ENCODE measurements at places on chromosomes 3 and 15.

DNA sequence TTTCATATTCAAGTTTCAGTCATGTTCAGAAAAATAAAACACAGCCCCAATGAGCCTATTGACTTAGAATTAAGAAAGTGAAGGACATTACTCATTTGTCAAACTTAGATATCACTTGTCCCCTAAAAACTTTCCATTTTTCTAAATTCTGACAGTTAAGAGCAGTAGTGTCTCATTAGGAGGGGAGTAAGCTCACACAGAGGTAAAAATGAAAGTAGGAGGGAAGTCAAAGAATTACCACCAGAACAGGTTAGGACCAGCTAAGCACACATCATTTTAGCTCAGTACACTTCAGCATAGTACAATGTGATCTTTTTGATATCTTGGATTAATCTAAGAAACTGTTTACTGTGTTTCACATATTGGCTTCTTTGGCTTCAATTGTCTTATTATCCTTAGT, 64.3 kb downstream of the OSTN start:
- no peak for DNase-seq

GRCh38 chr3:140128631-140129030, 193.6 kb downstream of the CLSTN2 start:
- peak; percentile 47 for DNase-seq

- no peak for DNase-seq
Observed at GRCh38 chr3:72317491-72317890, 530.8 kb downstream of the SHQ1 start.

DNA sequence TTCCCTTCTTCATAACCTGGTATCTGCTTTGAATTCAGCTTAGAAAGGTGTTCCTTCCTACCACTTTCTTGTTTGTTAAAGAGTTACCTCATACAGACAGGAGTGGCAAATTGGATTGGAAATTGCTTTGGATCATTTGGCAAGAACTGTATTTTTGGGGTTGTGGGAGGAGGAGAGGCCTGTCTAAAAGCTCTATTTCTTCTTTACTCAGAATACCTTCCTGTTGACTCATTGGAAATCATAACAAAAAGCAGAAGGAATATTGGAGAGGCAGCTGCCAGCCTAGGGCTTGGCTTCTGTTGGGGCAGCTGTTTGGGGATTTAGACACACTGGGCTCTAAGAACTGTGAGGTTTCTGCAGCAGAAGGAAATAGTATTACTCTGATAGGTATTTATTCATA, 14.2 kb downstream of the IQGAP1 start:
- DNase-seq: no peak

DNA sequence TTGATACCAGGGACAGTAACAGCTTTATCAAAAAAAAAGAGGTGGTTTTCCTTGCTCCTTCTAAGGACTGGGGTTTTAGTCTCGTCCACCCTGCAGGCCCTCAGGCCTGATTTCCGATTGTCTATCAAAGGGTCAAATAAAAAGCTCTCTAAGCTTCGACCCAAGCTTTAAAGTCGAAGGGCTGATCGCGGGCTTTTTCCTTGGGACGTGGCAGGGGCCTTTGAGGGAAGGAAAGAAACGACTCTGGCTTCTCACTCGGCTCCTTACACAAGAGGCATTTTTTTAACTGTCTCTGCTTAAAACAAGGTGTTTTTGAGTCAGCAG, 354 bp upstream of the KLHL24 start:
- no peak for DNase-seq

- no peak for DNase-seq
Observed at GRCh38 chr15:84822653-84823281, 5.6 kb downstream of the ALPK3 start.

DNA sequence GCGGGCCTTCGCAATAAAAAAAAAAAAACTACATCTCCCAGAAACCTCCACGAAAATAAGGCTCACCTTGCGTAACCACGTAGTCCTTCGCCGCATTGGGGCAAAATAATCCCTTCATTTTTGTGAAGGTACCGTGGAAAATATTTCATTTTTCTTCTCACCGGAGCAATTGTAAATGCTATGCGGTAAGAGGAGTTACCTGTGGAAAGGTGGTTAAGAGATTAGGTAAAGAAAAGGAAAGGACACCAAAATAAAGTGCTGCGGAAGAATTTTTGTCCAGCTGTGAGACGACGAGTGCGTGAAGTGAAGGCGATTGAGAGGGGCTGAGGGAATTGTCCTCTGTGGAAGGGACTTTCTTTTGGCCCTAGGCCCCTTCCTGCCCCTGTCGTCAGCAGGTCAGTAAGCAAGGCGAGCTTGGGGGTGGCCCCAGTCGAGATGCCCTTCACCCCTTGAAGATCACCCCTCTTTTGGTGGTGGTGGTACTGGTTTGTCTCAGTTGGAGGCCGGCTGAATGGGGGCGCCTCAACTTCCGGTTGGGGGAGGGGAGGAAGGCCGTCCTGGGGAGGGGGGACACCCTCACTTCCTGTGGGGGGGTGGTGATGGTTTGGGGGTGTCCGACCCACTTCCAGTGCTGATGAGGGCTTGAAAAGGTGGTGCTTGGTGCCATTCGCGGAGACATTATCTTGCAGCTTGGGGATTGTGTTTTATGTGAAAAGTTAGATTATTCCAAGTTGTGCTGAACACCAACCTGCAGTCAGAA, at the start of gene HMG20A:
HMG20A (plus strand) TSS at position 279 of the 760 bp plus-strand sequence. CDS start 37,520 bp downstream, outside the sequence.
- DNase-seq: peak; percentile 69

DNA sequence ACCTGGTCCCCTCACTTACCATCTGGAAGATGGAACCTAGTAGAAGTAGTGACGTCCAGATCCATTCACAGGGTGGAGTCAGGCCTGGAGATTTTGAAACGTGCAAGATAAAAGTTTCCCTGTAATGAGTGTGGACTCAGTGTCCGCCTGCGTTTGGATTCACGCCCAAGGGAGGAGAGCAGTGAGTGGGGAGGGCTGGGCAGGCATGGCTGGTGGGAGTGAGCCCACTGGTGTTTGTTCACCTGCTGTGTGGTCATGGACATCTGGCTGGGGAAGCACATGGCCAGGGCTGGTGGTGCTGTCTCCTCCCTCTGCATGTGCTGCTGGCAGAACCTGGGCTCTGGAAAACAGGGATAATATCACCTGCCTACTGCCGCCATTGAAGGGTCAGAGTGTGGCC, 37.0 kb downstream of the RLBP1 start:
- DNase-seq: no peak

DNA sequence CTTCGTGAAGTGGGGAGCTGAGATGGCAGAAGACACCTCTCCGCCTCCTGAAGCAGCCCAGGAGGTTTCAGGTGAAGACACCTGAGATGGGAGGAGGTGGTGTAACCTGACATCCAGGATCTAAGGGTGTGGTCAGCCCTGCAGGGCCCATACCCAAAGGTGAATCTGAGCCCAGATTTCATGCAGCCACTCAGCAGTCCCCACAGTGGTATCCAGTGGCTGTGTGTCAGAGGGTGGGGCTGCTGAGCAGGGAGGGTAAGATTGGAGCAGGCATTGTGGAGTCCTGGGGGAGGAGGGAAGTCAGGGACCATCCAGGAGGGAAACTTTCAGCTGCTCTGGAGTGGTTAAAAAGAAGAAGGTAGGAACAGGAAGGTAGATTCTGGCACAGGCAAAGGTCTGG, 46.0 kb upstream of the SMAD6 start:
- DNase-seq: no peak

DNA sequence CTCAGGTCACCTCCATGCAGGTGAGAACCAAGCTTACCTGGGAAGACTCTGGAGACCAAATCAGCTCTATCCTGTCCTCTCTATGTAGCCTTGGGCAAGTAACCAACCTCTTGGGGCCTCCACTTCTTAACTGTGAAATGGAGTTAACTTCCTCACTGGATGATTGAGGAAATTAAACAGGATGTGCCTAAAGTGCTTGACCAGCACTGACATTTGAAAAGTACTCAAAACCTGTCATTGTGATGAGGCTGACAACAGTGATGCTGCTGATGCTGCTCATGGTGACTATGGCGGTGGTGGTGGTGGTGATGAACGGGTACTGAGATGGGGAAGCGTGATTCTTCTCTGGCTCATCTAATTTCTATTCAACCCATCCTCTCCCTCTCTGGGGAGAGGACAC, 22.3 kb downstream of the VIPR1 start:
- no peak for DNase-seq

DNA sequence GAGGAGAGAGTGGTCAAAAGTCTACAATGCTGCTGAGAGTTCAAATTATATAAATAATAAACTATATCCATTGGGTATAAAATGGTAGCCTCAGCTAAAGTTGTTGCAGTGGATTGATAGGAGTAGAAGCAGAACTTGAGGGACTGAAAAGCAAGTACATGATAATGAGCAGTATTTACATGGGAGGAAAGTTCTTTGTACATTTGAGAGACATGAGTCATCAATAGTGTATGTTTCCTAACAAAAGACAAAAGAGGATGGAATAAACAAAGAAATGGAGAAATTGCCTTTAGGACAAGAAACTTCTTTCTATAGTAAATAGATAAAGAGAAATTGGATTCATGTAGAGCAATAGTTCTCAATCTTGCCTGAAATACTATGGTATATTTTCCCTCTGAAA, 110.0 kb upstream of the PLSCR5 start:
- no peak for DNase-seq

GRCh38 chr15:66261056-66261455, 7.5 kb upstream of the MEGF11 start:
- DNase-seq: no peak

GRCh38 chr15:88818920-88819319, 15.7 kb downstream of the ACAN start:
- DNase-seq: no peak

GRCh38 chr3:54625805-54626787, 301.8 kb downstream of the LRTM1 start:
- no peak for DNase-seq

GRCh38 chr15:58952751-58953150, 19.3 kb upstream of the SLTM start:
- no peak for DNase-seq

DNA sequence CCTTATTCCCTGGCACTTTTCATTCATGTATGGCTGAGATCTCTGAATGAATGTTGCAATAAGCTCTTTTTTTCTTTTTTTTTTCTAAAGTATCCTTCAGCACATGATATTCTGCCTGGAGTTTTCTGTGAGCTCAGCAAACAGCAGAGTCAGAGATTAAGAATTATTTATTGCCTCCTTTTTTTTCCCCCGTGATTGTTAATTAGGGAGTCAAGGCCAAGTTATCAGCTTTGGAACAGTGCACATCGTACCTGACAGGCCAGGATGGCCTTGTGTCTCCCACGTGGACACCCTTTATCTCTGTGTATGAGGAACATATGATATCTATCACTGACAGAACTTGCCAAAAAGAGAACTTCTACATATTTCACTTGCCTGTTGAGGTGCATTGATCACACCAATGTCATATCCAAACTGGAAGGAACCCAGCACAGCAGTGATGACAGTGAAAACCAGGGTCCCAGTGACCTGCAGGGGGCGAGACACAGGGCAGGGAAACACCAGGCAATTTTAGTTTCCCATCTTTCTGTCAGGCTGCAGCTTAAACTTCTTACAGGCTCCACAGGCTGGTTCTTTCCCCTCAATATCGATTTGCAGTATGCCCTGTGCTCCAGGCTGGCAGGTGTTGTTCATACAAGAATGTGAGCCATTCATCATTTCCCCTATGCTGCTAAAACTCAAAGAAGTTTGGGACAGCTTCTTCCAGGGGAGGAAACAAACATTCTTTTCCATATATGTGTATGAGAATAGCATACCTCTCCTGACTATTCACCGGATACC, 8.2 kb downstream of the SLC2A2 start:
- no peak for DNase-seq

DNA sequence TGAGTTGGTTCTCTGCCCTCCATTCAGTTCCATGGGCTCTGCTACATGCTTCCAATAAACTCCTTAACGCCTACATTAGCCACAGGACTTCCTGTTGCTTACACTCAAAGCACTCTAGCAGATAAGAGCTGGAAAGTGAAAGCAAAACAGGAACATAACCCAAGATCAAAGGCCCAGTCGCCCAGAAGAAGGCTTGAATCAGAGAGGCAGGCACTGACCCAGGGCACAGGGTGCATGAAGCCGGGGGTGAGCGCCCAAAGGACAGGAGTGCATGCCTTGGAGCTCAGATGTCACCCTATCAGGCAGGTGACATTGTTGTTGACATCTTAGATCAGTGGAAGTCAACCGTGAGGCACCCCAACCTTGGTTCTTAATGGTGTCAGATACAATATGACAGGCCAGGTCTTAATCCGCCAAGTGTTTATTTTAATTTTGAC, 235.1 kb downstream of the UACA start:
- DNase-seq: peak; percentile 45

DNA sequence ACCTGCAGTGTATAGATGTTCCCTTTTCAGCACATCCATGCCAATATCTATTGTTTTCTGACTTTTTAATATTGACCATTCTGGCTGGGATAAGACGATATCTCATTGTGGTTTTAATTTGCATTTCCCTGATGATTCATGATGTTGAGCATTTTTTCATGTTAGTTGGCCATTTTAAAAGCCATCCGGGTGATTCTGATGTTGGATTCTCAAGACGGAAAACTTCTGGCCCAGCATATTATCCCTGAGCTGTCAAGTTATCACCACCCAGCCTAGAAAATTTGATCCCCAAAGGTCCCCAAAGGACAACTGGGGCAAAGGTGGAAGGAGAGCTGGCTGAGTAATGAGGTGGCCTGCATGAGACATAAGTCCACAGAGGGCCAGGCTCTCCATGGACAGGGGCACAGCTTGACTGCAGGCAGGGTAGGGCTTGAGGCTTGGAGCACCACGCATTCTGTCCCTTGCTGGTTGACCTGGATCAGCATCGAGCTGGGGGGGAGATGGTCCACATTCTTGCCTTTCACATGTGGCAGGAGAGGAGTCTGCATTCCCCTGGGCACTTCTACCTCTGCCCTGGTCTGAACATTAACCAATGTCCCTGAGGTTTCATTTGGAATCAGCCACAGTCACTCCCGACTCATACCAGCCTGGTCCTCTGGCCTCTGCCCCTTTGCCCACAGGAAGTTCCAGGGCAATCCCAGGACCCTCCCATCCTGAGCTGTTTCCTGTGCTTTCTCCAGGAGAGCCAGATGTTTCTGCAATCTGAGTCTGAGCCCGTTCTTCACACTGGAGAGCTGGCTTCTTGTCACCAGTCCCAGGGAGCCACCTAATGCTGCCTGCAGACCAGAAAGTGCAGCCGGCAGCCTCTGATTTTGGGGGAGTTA, 69.2 kb downstream of the ISG20 start:
- no peak for DNase-seq

GRCh38 chr15:75666823-75667501, 19.2 kb downstream of the SNX33 start:
- DNase-seq: peak; percentile 59

- no peak for DNase-seq
Observed at GRCh38 chr3:101413656-101414055, 93.3 kb upstream of the IMPG2 start.

- DNase-seq: peak; percentile 96
Observed at GRCh38 chr3:187748050-187748481, 2.8 kb upstream of the BCL6 start.

GRCh38 chr3:11580645-11581044, 63.1 kb downstream of the VGLL4 start:
- DNase-seq: no peak

- no peak for DNase-seq
Observed at GRCh38 chr3:187044206-187044605, 95.1 kb downstream of the RPL39L start.

- DNase-seq: no peak
Observed at GRCh38 chr3:127911421-127911931, 3.6 kb upstream of the KBTBD12 start.

Data from left colon (tissue), 2 donors.